Osteoblast (primary cell): ENCODE measurements at places on chromosomes 7 and 10. TPM values are rescaled to one million over a fixed set of nuclear protein-coding genes. Genes with fewer than 3 reads are reported as not detected.

WAPL gene
- total RNA-seq, result 40.2 and 46.0 TPM in 2 replicates

LIPM gene
- not detected in 2 replicates for total RNA-seq

GGCT gene
- total RNA-seq, result 24.2 and 26.8 TPM in 2 replicates

KCP gene
- total RNA-seq, result 0.88 and 1.1 TPM in 2 replicates

SPDYE9 gene
- not detected in 2 replicates for total RNA-seq

ZNF804B gene
- not detected in 2 replicates for total RNA-seq

TMEM236 gene
- under 0.01 TPM in 2 replicates for total RNA-seq

HOXA1 gene
- total RNA-seq, result 0.72 and 1.5 TPM in 2 replicates

CYP3A7 gene
- not detected in 2 replicates for total RNA-seq

NCAPG2 gene
- 8.0 TPM in 2 replicates for total RNA-seq

GIMAP2 gene
- 8.8 and 9.4 TPM in 2 replicates for total RNA-seq

GRCh38 chr7:155166673-155167370, 96.7 kb downstream of the HTR5A start:
- peak; percentile 97 for DNase-seq

DNA sequence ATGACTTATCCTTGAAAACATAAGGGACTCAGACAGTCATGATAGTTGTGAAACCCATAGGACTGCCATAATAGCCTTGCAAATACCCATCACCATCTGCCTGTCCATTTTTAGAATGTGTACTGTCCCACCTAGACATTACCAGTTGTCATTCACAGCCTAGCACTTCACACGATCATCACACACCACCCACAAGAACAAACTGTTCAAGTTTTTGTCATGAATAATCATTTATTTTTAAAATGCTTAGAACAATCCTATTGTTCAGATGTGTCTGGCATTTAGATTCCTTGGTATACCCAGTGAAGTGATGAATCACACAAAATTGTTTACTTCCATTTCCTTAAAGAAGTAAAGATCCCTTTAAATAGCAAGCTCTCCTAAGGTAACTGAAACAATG, 46.6 kb downstream of the CCDC3 start:
- no peak for DNase-seq

DNA sequence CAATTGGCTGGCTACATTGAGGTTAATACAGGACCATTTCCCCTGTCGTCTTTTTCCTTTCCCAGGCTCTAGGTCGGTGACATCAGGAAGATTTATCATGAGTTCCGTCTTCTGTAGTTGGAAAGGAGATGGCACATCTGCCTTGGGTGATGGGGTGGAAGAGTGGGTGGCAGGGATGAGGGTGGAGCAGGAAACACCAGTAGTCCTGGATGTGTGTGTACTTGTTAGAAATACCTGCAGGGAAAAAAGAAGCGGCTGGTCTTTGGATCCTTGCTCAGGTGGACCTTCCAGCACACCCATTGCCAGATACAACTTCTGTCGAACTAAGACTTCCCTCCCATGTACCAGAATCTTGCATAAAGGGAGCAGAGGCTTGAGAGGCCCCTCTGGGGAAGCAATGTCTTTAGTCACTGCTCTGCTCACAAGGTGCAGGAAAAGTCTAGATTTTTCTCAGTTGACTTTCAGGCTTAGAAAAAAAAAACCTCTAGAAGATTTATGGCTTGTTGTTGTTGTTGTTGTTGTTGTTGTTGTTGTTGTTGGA, 516.8 kb upstream of the GALNT17 start:
- no peak for DNase-seq

GRCh38 chr7:9625953-9626352, 1192.5 kb downstream of the NXPH1 start:
- no peak for DNase-seq

DNA sequence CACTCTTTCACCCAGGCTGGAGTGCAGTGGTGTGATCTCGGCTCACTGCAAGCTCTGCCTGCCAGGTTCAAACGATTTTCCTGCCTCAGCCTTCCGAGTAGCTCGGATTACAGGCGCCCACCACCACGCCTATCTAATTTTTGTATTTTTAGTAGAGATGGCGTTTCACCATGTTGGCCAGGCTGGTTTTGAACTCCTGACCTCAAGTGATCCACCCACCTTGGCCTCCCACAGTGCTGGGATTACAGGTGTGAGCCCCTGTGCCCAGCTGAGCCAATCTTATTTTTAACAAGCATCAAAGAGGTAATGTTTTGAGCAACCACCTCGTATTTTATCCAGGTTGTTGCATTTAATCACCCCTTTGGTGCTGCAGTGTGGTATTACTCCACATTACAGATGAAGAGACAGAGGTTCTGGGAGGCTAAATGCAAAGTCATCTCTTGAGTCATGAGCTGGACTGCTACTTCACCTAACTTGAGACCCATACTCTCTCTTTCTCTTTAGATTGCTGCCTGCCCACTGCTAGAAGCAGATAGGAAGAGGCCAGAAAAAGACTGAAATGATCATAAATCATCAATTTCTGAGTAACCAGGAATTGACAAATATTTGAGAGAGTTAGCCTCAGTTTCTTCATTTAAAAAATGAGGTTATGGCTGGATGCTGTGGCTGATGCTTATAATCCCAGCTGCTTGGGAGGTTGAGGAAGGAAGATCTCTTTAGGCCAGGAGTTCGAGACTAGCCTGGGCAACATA, 116.2 kb downstream of the CAMK1D start:
- no peak for DNase-seq

- DNase-seq, result peak; percentile 91
These were observed 7.5 kb upstream of the SH2D4B start for GRCh38 chr10:80530251-80530650.

DNA sequence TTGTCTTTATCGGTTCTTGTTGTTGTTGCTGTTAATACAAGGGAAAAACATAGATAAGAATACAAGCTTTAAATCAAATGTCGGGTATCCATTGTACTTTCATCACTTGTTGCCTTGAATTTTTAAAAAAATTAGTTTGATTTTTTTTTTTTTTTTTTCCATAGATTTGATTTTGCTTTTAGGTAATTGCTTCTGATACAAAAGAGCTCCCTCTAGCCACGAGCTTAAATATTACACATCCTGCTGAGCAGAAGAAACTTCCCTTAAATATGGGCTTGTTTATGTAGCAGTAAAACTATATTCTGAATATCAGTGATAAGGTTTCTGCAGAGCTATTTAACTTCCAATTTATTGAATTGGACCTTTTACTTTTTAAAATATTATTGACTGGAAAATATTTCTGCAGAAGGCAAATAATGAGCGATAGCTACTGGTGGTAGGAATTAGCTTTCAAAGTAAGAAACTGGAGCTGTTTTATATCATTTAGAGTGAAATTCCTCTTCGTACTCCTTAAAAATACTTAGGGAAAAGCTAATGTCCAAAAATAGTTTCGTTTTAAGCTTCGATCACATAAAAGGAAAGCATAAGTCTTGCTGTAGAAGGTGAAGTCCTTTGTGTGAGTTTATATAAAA, 216.9 kb downstream of the POLR1F start:
- DNase-seq, result peak; percentile 39

DNA sequence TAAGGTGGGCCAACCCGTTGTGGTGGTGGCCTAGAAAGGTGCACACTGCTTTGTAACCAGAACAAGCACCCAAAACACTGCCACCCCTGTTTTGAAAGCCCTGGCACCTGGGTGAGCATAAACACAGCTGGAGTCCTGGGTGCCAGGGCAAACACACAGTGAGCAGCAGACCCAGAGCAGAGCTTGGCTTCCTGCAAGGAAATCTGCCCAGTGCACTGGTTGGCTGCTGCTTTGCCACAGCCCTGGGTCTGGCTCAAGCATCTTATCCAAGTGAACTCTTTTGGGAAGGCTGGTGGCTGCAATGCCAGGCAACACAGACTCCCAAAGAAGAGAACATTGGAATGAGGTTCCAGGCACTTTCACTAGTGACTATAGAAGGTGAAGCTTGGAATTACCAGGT, 145.5 kb upstream of the PDE1C start:
- no peak for DNase-seq

DNA sequence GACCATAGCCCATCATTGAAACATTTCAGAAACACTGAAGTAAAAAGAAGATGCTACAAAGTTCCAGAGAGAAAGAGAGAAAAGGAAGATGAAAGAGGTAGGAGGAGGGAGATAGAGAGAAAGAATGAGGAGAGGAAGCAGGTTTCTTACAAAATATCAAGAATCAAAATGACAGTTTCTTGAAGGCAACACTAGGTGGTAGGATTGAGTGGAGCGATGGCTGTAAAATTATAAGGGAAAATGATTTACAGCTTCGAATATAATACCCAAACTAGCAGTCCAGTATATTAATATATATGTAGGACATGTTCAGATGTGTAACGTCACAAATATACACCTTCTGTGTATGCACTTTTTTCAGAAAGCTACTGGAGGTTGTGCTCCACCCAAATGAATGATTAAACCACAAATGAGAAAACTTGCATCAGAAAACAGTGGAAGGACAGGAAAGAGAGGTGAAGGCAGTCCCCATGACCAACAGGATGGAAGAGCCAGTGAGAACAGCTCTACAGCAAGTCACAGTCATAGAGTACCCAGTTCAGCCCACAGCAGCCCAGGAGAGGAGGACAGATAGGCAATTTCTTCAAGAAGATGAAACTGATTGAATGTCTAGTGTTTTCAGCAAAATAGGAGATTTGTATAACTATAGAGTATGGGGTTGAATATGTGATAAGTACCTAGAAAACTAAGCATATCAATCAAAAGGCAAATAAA, 151.5 kb upstream of the TARP start:
- DNase-seq, result no peak

- no peak for DNase-seq
These were observed 41.3 kb downstream of the ETV1 start for GRCh38 chr7:13948019-13948801.

GRCh38 chr10:36344240-36345174, 702.4 kb upstream of the FZD8 start:
- DNase-seq, result no peak

DNA sequence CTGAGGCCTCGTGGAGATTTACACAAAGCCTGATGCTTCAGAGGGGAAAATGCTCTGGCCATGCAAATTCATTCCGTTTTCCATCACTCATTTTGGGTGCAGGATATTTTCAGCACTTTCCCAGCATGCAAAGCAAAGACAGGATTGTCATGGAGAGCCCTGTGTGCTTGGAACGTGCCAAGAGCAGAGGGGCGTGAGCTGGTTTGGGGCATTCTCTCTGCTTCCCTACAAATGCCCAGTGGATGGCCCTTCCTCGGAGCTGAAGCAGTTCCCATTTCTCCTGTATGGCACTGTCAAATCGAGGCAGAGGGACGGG, 164.1 kb downstream of the PRKAG2 start:
- no peak for DNase-seq

- DNase-seq, result no peak
These were observed 2.0 kb upstream of the STRA8 start for GRCh38 chr7:135231686-135232085.

DNA sequence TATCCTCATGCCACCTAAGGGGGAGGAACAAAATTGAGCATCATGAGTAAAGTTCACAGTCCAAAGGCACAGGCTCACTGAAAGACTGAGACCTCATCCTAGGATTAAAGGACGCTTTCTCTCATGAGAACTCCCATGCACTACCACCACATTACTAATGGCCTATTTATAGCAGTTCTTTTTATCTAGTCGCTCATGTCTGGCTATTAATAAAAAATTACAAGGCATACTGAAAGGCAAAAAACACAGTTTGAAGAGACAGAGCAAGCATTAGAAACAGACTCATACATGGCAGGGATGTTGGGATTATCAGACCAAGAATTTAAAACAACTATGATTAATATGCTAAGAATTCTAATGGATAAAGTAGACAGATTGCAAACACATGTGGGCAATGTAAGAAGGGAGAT, 46.0 kb upstream of the CDK13 start:
- DNase-seq, result no peak

- no peak for DNase-seq
These were observed 3.1 kb downstream of the HERPUD2 start for GRCh38 chr7:35691827-35692307.

- DNase-seq, result peak; percentile 80
These were observed 4.6 kb upstream of the TWIST1 start for GRCh38 chr7:19121977-19122588.

GRCh38 chr10:3213758-3214515, 41.4 kb upstream of the PITRM1 start:
- no peak for DNase-seq

DNA sequence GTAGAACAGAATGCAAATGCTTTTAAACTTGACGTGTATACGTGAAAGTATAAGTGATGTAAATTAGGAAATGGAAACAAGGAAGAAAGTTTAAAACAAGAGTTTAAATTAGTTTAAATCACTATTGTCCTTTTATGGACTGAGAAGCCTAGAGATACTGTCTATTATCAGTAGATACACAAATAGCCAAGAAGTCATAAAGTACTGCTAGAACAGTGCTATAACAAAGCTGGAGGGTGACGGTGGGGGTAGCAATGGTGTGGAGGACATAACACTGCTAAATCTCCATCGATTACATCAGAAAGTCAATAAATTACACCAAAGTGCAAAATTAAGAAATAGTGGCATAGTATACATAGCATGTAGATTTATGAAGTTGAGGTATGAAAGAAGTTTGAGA, 50.1 kb upstream of the CAV2 start:
- DNase-seq, result no peak

DNA sequence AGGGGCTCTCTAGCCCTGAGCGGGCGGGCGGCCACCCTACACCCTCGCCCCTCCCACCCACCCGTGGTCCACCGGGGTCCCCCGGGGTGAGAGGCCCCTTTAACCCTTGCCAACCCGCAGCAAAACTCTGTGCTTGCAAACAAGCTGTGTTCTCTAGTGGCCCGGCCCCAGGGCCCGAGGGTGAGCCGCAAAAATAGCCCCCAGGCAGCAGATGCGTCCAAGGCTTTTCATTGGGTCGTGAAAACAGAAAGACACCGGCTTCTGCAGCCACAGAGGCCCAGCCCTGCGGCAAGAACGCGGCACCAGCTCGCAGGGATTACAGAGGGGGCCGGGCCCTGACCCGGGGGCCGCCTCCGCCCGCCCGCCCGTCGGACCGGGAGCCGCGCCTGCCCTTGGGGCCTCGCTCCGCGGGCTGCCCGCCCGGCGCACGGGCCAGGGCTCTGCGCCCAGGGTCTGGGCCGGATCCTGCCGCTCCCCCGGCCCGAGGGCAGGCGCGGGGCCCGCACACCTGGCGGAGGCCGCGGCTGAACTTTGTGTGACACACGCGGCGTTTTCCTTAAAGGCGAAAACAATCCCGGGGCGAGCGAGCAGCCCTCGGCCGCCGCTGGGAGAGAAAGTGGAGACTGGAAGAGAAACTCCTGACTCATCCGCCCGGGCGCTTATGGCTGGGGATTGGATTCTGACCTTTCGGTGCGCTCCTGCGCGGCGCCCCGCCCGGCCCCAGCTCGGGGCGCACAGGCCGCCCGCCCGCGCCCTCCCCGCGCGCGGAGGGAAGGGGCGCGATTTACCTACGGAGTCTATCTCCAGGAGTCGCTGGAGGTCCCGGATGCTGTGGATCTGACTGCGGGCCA, 2.8 kb downstream of the PDGFA start:
- peak; percentile 99 for DNase-seq

DNA sequence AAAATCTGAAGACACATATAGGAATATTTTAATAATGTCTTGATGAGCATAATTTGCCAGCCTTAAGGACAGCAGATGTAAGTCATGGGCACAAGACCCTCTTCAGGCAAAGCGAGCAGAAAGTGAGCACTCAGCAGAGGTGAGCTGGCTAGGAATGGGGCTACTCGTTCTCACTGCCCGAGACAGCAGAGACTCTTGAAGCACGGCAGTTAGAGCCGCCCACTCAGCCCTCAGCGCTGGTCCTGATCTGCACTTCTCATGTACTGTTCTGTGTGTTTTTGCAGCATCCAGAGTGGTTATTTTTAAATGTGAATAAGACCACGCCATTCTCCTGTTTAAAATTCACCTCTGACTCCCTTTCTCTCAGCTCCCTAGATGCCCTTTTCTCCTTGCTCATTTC, 65.3 kb downstream of the GFRA1 start:
- DNase-seq, result no peak
